ENCODE measurements at places on chromosomes 3 and 15.

GRCh38 chr3:46612324-46612723 lies at the start of gene FAM240A:
Gene FAM240A (plus strand): TSS chr3:46612525. CDS start chr3:46612684, 159 bp downstream.
- DNase-seq = no peak

- no peak for DNase-seq
Observed at GRCh38 chr3:127711021-127711695, 38.4 kb downstream of the ABTB1 start.

- DNase-seq = no peak
Observed at GRCh38 chr3:194080436-194080835, 55.5 kb upstream of the HES1 start.

GRCh38 chr3:107236655-107237337 lies 140.4 kb upstream of the CCDC54 start:
- no peak for DNase-seq

- DNase-seq = no peak
Observed at GRCh38 chr3:128341659-128342395, 124.9 kb downstream of the DNAJB8 start.

- DNase-seq = no peak
Observed at GRCh38 chr15:28930011-28930410, 44.2 kb downstream of the APBA2 start.

GRCh38 chr3:42148982-42149432 lies 57.9 kb downstream of the TRAK1 start:
- DNase-seq = no peak

- no peak for DNase-seq
Observed at GRCh38 chr3:13501056-13501455, 20.9 kb downstream of the HDAC11 start.

DNA sequence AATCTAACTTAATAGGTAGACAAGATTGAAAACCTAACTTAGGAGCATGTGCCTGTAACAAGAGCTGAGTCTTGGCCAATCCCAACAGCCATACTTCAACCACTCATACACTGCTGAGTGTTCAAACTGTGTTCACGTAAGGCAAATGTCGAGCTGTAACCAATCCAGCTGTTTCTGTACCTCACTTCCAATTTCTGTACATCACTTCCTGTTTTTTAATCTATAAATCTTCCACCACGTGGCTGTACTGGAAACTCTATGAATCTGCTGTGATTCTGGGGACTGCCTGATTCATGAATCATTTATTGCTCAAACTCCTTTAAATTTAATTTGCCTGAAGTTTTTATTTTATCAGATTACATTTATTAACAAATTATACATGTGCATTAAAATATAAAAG lies 44.6 kb upstream of the NEDD4 start:
- DNase-seq = peak; percentile 1

DNA sequence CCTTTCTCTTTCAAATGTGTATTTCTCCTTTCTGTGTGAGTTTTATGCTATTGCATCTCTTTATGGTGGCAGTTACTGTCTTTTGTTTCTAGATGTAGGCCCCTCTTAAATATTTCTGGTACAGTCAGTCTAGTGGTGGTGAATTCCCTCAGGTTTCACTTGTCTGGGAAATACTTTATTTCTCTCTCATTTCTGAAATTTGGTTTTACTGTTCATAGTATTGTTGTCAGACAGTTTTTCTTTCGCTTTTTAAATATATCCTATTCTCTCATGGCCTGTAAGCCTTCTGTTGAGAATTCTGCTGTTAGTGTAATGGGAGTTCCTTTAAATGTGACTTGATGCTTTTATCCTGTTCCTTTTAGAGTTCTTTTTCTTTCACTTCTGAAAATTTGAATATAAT lies 874.0 kb downstream of the PLOD2 start:
- DNase-seq = no peak

GRCh38 chr3:67018789-67019526 lies 20.9 kb downstream of the KBTBD8 start:
- no peak for DNase-seq

DNA sequence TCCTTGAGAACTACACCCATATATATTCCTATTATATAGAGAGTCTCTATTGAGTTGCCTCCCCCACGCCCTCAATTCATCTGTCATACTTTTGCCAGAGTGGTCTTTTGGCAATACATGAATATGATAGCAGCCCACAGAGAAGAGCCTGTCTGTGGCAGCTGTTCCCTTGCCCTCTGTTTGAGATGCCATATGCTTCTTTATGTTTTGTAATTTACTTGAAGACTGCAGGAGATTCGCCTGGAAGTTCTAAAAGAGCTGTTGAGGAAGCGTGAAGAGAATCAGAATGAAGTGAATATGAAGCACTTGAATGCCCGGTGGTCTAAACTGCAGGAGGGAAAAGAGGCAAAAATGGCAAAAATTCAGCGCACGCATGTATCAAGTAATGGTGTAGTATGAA lies 27.2 kb downstream of the CFAP91 start:
- DNase-seq = no peak

GRCh38 chr3:49616491-49616941 lies 57.6 kb upstream of the APEH start:
- no peak for DNase-seq

GRCh38 chr15:65336493-65337435 lies 32.3 kb downstream of the RNU5B-1 start:
- no peak for DNase-seq

DNA sequence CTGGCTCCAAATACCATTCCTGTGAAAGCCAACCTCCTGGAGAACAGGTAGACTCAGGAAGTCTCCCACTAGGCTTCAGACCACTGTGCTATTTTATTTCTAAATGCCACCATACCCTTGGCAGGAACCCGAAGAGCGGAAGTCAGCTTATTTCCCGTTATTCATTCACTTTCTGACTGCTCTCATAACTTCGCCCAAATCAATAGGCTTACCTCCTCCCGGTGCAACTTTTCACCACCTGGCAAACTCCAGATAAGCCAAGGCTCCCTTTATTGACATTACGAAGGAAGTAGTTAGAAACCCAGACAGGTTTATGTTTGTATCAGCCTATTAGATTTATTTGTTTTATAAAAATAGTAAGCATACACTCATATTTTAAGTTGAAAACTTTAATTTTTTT lies 3.3 kb upstream of the CCDC54 start:
- DNase-seq = no peak

DNA sequence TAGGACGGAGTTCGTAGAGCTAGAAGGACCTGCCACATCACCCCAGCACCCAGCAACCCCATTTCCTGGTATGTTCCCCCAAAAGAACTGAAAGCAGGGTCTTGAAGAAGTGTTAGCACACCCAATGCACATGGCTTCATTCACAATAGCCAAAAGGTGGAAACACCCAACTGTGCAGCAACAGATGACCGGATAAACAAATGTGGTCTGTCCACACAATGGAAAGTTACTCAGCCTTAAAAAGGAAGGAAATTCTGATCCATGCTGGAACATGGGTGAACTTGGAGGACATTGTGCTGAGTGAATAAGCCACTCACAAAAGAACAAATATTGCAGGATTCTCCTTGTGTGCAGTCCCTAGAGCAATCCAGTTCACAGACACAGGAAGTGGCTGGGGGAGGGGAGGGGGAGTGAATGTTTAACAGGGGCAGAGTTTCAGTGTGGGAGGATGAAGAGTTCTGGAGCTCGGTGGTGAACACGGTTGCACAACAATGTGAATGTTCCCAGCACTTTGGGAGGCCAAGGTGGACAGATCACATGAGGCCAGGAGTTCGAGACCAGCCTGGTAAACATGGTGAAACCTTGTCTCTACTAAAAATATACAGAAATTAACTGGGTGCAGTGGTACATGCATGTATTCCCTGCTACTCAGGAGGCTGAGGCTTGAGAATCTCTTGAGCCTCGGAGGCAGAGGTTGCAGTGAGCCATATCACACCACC lies 157.5 kb downstream of the NUP210 start:
- DNase-seq = no peak

GRCh38 chr3:31880482-31881078 lies 100.5 kb downstream of the OSBPL10 start:
- no peak for DNase-seq

DNA sequence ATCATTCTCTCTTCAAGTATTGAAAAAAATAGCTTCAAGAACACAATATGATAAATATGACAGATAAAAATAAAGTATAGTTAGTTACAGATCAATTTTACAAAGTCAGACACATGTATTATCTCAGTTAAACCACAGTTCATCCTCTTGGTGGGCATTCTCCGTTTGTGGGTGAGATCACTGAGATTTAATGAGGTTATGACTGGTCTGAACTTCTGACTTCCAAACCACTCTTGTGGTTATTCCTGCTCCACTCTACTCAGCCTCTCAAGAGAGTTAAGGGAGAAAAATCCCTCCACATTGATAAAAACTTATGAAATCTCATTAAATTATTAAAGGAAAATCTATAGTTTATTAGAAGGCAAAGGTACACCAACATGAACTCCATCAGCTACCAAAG lies 229.9 kb upstream of the LRTM1 start:
- no peak for DNase-seq

DNA sequence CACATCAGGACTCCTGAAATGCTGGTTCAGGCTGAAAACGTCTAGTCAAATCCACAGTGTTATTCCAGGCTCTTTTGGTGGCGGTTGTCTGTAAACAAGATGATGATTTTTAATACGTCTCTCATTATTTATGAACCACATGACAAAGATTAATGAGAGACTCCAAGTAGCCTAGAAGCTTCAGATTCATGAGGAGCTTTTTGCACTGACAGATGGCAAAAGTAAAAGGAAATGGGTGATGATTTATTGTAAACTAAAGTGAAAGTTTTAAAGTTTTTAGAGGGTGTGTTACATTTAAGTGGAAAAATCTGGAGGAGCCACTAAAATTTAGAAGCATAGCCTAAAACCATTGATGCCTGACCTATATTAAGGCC lies 77.0 kb downstream of the BBX start:
- DNase-seq = no peak

GRCh38 chr3:151576511-151577137 lies 115.8 kb upstream of the IGSF10 start:
- no peak for DNase-seq

- no peak for DNase-seq
Observed at GRCh38 chr15:74773731-74774252, 8.1 kb upstream of the CSK start.

DNA sequence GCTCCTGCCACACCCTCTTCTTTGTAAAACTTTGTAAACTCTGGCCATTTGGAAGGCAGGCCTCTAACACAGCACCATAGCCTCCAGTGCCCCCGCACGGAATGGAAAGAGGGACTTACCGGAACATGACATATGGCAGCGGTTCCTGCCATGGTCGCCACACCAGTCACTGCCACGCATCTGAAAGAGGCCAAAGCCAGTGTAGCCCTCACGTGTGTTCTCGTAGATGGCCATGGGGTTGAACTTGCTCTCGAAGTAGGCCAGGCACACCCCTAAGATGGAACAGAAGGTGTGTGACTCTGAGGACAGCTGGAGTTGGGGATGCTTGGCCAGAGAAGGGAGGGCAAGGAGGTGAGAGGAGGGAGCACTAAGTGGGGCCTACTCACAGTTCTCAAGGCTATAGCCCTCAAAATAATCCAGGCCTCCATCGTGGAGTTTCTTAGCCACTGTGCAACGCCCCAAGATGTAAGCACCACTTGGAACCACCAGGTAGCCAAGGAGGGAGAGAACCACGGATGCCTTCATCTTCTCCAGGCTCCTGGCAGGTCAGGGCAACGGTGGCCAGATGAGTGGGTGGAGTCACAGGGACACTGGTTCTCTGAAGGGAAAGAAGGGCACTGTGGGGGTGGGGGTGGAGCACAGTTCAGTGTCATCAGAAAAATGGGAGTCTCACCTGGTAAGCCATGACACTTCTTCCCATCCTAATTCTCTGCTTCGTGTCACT lies 3.5 kb downstream of the LYZL4 start:
- DNase-seq = no peak

DNA sequence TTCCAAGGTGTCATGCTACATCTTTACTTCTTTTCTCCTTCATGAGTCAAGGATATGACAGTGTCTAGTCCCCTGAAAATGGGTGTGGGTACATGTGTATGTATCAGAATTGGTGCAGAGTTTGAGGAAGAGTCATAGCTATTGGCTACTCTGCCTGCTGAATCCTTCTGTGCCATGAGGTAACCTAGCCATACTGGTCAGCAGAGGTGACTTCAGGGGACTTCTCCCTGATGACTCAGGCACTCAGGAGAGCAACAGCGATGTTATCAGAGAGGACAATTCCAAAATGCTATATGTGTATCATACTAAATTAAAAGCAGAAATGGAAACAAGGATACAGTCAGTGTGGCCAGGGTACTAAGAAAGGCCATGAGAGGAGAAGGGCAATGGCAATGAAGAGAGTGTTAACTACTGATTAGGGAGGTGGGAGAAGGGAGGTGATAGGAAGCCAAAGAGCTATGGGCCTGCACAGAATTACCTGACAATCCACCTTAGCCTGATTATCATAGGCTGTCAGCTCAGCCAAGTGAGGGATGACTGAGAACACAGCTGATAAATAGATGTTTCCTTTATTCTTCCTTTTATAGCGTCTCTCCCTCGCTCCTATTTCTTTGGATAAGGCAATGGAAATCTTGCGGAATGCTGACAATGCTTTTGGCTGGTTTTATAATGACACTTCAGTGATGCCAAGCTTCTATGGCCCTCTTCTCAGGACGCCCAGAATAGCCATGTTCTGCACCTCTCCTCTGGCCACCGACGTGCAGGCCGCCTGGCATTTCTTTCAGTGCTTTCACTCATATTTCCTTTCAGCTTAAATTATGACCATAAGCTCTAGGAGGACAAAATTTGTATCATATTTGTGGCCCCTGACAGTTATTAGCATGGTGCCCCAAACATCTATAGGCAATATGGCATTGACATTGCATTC lies 90.6 kb downstream of the FGF12 start:
- DNase-seq = no peak

GRCh38 chr3:134029734-134030378 lies at the start of gene SLCO2A1:
Gene SLCO2A1 (minus strand): TSS chr3:134029925. CDS start chr3:134029802, 123 bp downstream.
- DNase-seq = no peak

GRCh38 chr3:159832024-159832423 lies 156.6 kb upstream of the IL12A start:
- no peak for DNase-seq

DNA sequence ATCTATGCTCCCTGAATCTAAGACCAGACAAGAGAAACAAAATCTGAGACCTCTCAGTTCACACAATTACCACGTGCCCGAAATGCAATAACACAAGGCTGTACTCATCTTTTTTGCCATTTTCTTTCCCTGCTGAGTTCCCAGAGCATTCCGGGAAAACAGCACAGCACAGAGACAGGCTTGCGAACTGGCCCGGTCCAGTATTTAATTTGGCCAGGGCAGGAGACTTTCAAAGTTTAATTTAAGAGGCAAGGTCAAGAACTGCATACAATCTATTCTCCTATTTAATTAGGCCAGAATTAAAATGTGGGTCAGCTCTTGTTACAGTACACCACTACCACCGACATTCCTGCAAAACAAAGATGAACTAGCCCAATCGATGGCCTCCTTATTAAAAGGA lies 87.5 kb upstream of the SNRPA1 start:
- no peak for DNase-seq
